Astrocyte of the cerebellum (primary cell): ENCODE measurements at places on chromosomes 7 and 10.

- no peak for DNase-seq
Observed at GRCh38 chr7:150323682-150324372, 482 bp upstream of the ACTR3C start.

GRCh38 chr10:75718991-75719390, 287.6 kb downstream of the LRMDA start:
- DNase-seq = no peak

DNA sequence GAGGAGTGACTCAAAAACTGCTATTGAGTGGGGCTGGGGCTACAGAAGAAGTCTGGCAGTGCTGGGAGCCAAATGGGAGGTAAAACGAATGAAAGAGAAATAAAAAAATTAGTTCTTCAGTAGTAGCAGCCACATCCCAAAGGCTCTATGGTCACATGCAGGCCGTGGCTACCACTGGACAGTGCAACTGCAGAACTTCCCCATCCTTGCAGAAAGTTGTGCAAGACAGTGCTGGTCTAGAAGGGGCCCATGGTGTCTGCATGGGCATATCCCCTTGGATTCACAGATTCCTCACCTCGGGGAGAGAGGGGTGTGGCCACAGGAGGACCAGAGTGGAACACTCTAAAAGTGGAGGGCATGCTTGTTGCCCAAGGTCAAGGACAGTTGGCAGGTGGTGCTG, 47.6 kb downstream of the RPS24 start:
- DNase-seq = no peak

GRCh38 chr10:132882069-132882951, 60.1 kb downstream of the CFAP46 start:
- no peak for DNase-seq

GRCh38 chr10:50908366-50908765, 22.9 kb upstream of the A1CF start:
- DNase-seq = no peak

- DNase-seq = no peak
Observed at GRCh38 chr10:95784279-95784913, 28.4 kb downstream of the ENTPD1 start.
